Naive thymus-derived CD4-positive, alpha-beta T cell (primary cell): ENCODE measurements at places on chromosomes 13 and 19. TPM values are rescaled to one million over a fixed set of nuclear protein-coding genes. Genes with fewer than 3 reads are reported as not detected.

Gene ERF
- total RNA-seq = 105 TPM

Gene ZNF667
- total RNA-seq = 1.1 TPM

Gene TNFRSF19
- total RNA-seq = not detected

Gene FBXO17
- total RNA-seq = not detected
